Activated CD8-positive, alpha-beta memory T cell treated with anti-CD3 and anti-CD28 coated beads for 1 hour (primary cell): ENCODE measurements at places on chromosomes 2 and 18.

GRCh38 chr18:47036298-47036874 is 965 bp upstream of the ELOA2 start:
- no peak for DNase-seq

- DNase-seq, result no peak
Observed at GRCh38 chr2:56671973-56672569, 488.3 kb downstream of the CCDC85A start.

- no peak for DNase-seq
Observed at GRCh38 chr2:160201849-160202539, 1.9 kb upstream of the ITGB6 start.

- DNase-seq, result no peak
Observed at GRCh38 chr2:9991829-9992273, 40.4 kb downstream of the GRHL1 start.

- DNase-seq, result no peak
Observed at GRCh38 chr2:209121691-209122090, 302.2 kb upstream of the MAP2 start.

DNA sequence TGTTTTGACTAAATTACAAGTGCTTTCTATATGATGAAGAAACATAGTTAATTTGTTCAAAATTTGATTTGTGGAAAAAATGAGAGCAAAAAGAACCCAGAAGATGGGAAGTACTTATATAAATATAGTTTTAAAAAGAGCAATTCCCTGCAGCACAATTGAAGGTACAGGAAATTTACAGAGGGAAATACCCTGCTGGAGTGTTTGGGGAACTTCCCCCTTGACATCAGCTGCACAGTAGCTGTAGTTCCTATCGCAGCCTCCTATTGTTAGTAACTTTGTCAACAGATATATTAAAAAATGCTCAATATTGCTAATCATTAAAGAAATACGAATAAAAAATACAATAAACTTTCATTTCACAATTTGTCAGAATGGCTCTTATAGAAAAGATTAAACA is 1118.8 kb upstream of the ZEB2 start:
- no peak for DNase-seq

- no peak for DNase-seq
Observed at GRCh38 chr18:59616501-59616900, 80.7 kb downstream of the CCBE1 start.

- DNase-seq, result no peak
Observed at GRCh38 chr2:177872286-177872685, 200.3 kb downstream of the PDE11A start.

DNA sequence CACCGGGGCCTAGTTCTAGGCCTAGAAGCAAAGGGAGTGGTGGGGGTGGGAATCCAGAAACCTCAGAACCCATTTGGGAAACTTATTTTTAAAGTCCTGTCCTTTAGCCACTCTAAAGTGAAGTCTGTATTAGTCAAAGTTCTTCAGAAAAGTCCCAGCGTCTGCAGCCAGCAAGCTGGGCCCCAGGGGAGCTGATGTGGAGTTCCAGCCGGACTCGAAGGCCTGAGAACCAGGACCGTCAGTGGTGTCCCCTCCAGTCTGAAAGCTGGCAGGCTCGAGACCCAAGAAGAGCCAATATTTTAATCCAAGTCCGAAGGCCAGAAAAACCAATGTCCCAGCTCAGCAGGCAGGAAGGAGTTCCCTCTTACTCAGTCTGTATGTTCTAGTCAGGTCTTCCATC is 32.4 kb downstream of the ID2 start:
- no peak for DNase-seq

DNA sequence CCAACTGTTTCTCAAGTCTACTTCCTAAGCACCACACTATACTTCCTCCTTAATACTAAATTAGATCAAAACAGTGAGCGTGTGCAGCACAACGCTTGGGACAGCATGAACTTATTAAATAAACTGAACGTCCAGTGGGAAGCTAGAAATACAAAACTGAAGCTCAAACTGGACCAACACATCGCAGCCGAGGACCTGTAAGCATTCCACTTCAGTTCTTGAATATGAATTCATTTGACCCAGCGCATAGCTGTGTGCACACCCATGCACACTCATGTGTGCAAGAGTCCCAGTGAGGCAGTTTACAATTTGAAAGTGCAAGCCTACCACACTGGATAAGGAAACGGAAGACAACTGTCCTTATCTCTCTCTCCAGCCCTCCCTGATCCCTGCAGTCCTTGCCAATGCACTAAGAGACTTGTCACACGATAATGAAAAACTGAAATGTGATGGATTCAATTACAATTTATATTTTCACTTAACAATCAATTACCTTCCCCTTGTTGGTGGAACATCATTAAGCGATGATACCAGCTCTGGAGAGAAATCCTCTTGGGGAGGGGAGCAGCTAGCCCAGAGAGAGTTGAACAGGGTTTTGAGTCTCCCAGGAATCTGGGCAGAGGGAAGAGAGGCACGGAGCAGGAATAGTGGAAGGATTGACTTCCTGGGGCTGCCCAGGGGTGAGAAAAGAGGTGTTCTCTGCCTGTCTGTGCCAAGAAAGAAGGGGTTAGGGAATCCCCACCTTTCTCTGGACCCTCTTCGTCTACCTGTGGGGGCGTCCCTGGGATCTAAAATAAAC is 186.5 kb upstream of the KLHL29 start:
- DNase-seq, result no peak

DNA sequence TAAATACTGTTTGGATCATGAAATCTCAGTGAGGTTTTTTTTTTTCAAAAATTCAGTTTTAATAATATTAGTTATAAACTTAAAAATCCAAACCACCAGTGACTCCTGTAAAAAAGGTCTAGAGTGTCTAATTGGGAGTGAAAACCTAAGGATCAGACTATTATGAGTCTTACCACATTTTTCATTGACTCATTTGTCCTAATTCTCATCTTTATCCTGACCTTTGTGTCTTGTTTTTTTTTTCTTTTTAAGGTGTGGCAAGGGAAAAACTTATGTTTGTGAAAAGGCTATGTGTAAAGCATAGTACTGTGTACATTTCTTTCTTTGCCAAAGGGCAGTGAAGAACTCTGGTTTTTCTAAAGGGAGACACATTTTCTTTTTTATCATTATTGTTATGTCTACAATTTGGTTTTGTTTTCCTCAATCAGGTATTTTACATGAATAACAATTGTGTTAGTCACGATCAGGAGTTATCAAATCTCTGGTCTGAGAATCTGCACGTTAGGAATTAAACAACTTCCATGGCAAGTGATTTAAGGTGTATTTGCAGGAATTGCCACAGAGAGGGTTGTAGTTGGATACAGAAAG is 52.6 kb downstream of the RHBDD1 start:
- no peak for DNase-seq

- no peak for DNase-seq
Observed at GRCh38 chr18:22585821-22586220, 168.1 kb upstream of the CTAGE1 start.

GRCh38 chr18:23127090-23127489 is 8.2 kb upstream of the CABLES1 start:
- no peak for DNase-seq

DNA sequence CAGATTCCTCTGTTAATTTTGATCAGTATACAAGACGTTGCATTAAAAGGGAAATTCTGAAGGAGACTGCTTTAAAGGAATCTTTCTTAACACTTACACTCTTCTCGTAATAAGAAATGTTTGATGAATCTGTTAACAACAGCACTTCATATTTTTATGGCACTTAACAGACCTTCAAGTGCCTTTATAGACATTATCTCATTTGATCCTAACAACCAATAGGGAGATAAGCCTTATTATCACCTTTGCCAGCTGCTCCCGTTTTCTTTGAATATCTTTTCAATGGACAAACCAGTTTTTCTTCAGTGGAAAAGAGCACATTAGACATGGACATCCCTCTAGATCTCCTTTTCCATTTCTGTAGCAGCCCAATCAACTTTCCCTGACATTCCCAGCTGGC is 653.0 kb upstream of the FAM98A start:
- DNase-seq, result no peak

DNA sequence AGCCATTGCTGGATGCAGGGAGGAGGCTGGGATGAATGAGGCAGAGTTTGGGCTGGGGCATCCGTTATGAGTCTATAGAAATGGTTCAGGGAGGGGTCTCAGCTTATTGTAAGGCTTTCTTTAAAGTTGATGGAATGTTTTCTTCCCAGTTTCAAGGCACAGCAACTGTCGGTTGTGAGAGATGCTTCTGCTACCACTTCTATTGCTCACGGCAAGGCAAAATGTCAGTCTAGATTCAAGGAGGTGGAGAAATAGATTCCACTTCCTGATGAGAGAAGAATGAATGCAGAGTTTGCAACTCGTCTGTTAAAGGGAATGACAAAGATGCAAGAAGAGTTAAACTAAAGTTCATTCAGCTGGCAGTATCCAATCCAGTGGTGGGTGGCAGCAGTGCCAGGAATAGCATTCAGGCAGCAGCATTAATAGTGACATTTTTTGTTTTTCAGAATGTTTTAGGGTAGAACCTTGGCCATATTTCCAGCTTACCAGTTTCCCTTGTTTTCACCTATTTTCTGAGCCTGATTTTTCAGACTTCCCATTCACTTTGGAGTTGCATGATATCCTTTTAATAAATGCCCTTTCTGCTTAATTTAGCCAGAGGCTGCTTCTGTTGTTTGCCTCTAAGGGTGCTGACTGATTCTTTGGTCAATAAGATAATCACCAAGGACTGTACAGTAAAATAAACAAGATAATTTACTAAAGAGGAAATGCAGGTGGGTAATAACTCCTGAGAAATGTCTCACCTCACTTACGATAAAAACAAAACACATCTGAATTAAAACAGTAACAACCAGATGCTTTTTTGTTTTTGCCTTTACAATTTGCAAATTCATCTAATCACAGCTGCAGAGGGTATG is 138.4 kb downstream of the RPIA start:
- no peak for DNase-seq

- DNase-seq, result no peak
Observed at GRCh38 chr2:68720665-68721064, 13.9 kb upstream of the ARHGAP25 start.

- DNase-seq, result no peak
Observed at GRCh38 chr2:149456285-149456684, 125.9 kb downstream of the LYPD6 start.

- DNase-seq, result no peak
Observed at GRCh38 chr2:211396815-211397214, 840.4 kb downstream of the CPS1 start.

- DNase-seq, result no peak
Observed at GRCh38 chr18:76592981-76593381, 97.9 kb upstream of the ZNF516 start.

DNA sequence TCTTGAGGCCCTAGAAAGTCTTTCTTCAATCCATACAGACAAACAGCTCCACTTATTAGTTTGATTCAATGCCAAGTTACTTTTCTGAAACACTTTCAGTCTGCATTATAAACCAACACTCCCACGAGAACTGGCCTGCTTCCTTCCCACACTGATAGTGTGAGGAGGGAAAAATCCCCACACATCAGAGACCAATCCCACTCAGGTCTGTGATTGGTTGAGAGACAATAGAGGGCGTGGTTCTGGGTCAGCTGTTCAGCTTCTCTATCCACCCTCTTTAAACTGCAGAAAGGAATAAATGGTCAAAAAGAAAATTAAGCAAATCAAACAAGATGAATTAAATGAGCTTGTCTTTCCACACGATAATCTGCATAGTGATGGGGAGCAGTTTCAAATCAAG is 152.5 kb downstream of the NRP2 start:
- DNase-seq, result no peak

DNA sequence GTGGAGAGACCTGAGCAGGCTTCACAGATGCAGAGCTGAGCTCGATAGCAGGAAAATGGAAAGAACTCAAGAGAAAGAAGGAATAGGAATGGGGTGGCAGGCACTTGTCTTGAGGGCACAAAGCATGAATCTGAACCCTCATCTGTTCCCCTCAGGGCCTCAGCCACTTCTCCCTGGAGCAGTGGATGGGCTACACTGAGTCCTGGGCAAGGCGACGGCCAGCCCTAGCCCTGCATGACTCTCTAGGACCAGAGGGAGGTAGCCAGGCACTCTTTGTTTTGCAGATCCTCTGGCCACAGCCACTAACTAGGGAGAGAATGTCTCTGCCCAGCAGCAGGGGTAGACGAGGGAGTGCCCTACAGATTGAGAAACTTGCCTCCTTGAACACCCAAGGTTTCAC is 3.4 kb upstream of the TEX51 start:
- DNase-seq, result no peak

DNA sequence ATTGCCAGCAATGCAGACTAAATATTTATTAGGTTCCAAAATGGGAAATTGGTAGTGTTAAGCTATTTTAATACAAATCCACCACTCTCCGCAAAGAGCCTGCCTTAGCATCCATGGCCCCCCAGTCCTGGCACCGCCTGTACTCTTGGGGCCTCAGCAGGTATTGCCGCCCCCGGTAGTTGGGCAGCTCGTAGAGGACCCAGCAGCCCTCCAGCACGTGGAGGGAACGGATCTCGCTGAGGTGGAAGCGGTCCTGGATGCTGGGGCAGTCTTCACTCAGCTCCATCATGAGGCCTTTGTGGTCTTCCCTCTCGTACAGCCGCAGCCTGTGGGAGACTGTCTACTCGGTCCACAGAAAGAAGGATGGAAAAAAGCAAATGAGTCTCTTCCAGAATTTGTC is 1.5 kb downstream of the CRYGC start:
- DNase-seq, result no peak

DNA sequence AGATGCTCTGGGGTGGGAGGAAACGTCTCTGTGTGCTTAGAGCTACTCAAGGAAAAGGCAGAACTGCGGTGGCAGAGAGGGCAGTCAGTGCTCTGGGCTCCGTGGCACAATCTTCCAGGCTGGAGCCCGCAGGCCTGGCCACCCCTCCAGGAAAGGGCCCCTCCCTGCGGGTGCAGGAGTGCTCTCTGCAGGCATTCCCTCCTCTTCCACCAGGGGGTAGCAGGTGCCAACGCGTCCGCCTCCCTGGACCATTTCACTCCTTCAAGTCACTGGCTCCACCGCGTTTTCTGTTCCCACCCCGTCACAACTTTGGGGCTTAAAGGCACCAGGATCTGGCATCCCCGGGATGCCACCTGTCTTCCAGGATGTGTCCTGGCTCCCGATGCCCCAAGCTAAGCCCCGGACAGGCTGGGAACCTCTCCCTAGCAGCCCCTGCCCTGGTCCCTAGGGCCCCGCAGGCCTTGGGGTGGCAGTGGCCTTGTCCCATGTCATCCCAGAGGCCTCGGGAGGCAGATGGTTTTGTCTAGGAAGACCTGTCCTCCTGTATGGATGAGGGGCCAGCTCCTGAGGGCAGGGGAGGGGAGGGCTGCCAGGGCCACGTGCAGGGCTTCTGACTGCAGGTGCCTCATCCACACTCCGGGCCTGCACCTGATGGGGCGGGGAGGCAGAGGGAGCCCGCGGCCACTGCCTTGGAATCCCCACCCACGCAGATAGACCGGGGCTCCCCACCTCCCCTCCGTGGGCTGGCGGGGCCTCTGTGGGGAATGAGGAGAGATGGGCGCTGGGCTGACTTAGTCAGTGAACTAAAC is 26.4 kb downstream of the KCNIP3 start:
- no peak for DNase-seq

DNA sequence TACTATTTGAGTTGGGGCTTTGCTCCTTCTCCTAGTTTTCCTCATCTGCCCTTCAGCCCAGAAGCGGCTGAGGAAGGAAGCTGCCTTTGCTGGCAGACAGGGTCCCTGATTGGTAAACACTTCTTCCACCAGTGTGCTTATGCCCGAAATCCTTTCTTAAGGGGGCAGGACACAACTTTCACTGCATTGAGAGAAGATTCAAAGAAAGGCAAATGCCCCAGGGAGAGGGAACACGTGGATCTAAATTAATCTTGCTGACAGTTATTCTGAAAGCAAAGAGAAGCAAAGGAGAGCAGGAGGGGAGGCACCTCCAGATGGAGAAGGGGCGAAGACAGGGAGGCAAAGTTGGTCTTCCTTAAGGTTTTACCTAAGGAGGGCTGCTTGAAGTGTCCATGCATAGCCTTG is 92.1 kb upstream of the EFEMP1 start:
- DNase-seq, result no peak
